Stimulated activated CD8-positive, alpha-beta memory T cell treated with anti-CD3 and anti-CD28 coated beads, Interleukin-12 subunit alpha, Interleukin-12 subunit beta, amount 100 ng/mL, for 4 hours (primary cell): ENCODE measurements at places on chromosomes 11 and 22.

DNA sequence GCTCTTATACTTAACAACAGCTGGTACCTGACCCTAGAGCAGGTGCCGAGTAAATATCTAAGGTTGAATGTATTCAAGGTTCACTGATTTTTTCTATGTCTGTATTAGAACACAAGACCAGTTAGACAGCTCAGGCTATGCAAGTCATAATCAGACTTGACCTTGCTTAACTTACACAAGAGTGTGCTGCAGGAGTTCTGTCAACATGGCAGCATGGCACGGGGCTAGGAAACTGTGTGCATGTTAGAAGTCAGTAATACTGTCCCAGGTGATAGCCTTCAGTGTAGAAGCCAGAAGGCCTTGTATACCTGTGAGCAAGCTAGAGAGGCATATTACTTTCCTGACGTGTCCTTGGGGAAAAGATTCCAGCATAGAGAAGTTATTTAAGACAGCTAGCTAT is 253.1 kb downstream of the FAT3 start:
- DNase-seq: no peak

GRCh38 chr11:69442807-69443137 is 38.7 kb upstream of the LINC01488 start:
- no peak for DNase-seq

DNA sequence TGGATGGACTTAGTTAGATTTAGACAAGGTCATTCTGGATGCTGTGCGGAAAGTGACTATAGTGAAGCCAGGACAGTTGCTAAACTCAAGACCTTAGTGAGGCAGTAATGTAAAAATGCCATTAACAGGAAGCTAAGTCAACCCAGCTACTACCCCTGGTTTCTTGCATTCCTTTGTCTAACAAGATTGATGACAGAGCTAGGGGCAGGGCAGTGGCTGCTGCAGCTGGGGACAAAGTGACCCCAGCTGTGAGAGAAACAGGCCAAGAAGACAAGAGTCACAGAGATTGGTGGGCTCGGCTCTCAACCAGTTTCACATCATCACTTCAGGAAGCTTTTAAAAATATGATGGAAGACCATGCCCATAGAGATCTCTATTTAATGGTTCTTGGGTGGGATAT is 110.4 kb upstream of the POU2AF2 start:
- DNase-seq: no peak

GRCh38 chr11:94635072-94635471 is 67.9 kb downstream of the PIWIL4 start:
- no peak for DNase-seq

DNA sequence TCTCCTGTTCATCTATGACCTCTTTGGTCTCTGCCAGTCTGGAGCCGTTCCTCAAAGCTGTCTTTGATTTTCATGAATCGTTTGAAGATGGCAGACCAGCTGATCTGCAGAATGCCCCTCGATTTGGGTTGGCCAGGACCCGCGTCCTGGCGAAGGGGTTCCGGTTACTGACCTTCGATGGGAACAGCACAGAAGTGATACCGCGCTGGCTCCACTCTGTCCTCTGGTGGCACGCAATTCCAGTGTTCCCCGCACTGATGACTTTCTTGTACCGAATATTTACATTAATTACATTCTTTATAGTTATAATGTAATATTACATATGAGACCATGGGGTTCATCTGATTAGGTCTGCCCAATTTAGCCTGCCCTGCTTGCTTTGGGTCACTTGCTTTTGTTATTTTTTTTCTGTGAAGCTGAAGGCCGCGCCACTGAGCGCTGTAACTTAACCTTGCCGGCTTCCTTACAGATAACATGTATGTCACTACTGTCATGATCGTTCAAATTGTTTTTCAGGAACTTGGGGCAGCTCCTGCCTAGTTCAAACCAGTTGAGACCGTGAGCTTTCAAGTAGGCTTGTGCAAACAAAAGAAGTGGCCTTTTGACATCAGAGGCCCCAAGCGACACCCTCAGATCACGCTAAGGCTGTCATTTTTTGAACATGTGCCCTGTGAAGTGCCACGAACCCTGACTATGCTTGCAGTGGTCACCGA is 4.1 kb upstream of the USP18 start:
- no peak for DNase-seq

GRCh38 chr11:68215087-68215445 is 2.0 kb upstream of the KMT5B start:
- DNase-seq: no peak

DNA sequence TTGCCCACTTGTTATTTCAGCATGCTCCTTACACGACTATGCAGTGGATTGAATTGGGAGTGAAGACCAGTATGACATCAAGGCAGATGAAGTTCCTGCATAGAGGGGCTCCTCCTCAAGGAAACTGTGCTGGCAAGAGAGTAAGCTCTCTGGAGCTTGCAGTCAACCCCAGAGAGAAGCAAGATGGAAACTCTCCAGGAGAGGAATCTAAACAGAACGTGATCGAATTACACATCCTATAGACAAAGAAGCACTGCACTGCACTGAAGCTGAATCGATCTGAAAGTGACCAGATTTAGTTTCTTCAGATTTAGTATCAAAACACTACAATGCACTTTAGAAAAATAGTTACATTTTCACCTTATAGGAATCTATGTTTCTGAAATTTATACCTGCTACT is 947.7 kb upstream of the TENM4 start:
- DNase-seq: no peak

DNA sequence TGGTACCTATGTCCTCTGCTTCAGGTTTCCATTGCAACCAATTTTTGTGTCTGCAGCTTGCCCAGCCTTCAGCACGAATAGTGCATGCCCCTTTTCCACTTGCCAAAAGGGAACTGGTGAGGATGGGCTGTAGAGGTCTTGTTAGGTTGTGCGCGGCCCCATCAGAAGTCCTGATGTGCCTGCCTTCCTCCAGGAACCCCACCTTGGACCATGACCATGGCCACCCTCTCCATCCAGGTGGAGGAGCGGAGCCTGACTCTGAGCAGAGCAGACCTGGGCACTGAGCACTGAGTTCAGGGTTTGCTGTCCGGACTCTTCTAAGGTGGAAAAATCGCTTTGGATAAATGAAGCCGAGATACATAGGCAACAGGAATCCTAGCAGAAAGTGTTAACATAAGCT is 6.9 kb downstream of the GLB1L2 start:
- DNase-seq: no peak

DNA sequence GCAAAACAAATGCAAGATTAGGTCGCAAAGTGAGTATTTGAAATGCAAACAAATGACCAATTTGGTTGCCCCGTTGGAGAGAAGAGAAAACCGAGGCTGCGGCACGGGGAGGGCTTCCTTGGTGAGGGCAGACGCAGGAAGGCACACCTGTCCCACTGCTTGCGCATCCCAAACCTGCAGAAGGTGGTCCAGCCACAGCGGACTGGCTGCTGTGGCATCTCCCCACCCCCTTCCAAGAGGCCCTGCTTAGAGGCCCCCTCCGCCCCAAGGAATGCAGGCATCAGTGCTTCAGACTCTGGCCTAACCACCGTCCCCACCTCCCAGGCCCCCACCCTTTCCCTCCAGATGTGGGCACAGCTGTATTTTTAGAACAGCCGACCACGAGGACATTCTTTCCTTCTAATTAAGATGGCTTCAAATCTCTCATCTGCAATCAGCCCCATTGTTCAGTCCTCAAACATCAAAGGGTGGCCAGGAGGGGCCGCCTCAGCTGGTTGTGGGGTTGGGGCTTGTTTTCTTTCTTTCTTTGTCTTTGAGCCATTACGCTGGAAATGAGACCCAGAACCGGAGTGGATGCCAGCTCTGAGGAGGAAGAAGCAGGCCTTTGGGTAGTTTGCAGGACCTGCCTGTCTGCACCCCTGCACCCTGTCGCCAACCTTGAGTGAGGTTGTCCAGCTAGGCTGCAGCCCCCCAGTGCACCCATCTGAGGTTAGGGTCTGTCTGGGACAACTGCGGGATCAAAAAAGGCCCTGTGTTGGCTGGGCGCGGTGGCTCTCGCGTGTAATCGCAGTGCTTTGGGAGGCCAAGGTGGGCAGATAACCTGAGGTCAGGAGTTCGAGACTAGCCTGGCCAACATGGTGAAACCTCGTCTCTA is 9.4 kb upstream of the DERL3 start:
- DNase-seq: no peak

GRCh38 chr11:114448749-114449482 is 9.6 kb downstream of the REXO2 start:
- no peak for DNase-seq

DNA sequence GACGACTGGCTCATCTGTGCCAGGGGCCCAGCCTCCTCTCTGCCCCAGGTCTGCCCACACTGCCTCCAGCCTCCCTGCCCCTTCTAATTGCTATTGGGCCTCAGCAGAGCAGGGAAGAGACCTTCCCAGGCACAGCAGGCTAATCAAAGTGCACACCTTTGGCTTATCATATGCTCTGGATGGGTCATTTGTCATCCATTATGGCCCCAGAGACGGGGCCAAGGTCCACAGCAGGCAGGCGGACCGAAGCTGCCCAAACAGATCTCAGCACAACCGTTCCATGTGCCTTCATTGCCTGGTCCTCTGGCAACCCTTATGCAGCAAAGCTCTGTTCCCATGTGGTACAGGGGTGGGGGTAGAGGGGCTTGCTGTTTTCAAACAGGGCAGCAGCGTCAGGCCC is 66.6 kb downstream of the TP53I11 start:
- DNase-seq: no peak

DNA sequence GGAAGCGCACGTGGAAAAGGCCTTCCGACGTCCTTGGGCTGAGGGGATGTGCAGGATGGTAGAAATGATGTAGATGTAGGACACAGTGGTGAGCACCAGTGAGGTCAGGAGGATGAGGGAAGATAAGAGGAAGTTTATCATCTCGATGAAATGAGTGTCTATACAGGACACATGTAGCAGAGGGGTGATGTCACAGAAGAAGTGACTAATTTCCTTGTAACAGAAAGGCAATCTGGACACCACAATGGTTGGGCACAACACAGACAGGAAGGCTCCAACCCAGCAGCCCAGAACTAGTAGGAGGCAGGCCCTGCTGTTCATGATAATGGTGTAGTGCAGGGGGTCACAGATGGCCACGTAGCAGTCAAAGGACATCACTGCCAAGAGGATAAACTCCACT is 35.0 kb upstream of the OR6M1 start:
- DNase-seq: no peak

GRCh38 chr22:50486561-50487289 is at the start of gene MIOX:
MIOX (plus strand) TSS chr22:50486859; CDS start chr22:50486898, 39 bp downstream.
- no peak for DNase-seq

- DNase-seq: no peak
Measured at GRCh38 chr22:50292643-50293440, 14.6 kb downstream of the PLXNB2 start.

DNA sequence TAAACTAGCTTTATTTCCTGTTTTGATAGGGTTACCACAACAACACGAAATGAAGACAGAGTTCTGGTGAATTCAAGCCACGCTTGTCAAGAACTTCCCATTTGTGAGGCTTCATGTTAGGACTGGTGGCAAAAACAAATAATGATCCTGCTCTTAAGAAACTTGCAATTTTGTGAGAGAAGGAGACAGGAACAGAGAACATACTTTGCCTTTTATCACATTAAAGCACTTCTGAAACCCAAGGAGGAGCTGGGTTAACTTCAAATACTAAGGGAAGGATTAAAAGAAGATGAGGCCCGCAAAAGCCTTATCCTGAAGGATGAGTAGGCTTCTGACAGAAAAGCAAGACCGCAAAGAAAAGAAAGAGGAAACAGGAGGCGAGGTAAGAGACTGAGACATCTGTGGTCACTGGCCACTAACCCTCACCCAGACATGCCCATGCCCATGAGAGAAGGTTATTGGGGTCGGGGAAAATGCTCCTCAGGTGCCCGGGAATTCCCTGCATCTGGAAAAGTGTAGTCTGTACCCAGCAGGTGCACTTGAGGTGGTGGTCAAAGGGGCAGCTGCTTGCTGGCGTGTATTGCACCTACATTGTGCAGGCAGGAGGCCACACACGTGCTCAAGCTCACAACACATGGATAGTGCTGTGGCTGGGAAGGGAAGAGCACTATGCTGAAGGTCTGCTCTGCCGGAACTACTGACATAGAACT is 50.5 kb downstream of the MAPK1 start:
- no peak for DNase-seq

- no peak for DNase-seq
Measured at GRCh38 chr11:94961255-94961654, 12.1 kb downstream of the CWC15 start.

GRCh38 chr11:67277231-67277961 is 11.1 kb downstream of the GRK2 start:
- peak; percentile 80 for DNase-seq

- no peak for DNase-seq
Measured at GRCh38 chr11:269146-269890, 8.9 kb upstream of the NLRP6 start.

DNA sequence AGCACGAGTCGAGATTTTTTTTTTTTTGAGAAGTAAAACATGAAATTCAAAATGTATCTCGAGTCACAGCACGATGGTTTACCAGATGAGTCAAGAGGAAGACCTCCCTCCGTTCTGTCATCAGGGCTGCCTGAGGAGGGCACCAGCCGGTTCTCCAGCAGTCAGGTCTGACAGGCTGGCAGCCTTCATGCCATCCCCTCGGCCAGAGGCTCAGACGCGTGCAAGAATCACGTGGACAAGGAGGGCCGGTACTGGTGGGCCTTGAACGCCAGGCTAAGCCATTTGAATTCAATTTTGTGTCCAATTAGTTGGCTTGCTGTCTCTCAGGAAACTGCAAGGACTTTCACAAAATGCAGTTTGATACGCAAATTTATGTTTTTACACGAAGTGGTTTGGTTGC is 1412.2 kb downstream of the BRD1 start:
- no peak for DNase-seq

GRCh38 chr22:19488884-19489843 is 9.4 kb downstream of the CDC45 start:
- no peak for DNase-seq

- DNase-seq: no peak
Measured at GRCh38 chr22:42930810-42931420, 73.8 kb upstream of the ARFGAP3 start.
